ENCODE measurements at places on chromosomes 1 and 21.

- no peak for DNase-seq
Observed at GRCh38 chr1:205688171-205689080, 8.1 kb upstream of the SLC45A3 start.

DNA sequence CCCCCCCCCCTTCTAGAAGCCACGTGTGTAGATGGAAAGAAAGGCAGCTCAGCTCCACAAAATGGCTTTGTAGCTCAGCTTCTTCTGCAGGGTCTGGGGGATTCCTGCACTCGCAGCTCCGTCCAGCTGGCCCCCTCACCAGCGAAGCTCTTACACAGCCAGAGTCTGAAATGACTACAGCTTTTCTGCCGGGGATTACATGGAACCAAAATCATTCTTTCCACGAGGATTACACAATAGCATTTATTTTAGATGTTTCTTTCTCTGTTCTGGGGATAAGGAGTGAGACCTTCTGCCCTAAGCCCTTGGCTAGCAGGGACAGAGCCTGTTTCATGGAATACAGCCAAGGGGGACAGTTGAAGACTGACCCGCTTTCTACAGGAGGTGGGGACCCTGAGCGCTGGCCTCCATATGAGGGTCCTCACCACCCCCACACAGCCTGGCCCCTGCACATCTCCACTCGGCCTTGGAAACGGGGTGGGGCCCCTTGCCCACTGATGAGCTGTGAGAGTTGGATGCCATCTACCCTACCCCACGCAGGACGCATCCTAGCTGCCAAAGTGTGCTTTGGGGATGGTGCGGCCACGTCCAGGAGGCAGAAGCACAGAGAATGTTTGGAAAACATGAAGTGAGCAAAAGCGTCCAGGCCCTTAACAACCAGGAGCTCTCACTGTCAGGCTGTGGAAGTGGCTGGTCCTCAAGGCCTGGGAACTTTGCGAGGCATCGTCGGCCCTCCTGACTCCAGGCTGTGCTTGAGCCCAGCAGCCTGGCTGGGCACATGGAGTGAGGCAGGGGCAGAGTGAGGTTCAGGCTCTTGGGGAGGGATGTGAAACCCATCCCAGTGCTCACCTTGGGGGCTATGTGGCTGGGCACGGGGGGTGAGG lies 14.5 kb downstream of the ACTRT2 start:
- DNase-seq: no peak

- DNase-seq: no peak
Observed at GRCh38 chr1:216047811-216048572, 375.3 kb downstream of the USH2A start.

GRCh38 chr1:224542783-224543440 lies 73.2 kb upstream of the CNIH3 start:
- no peak for DNase-seq
